ENCODE measurements at places on chromosomes 3 and 15.

- no peak for DNase-seq
These were observed 68.5 kb downstream of the KCNH8 start for GRCh38 chr3:19216669-19217337.

DNA sequence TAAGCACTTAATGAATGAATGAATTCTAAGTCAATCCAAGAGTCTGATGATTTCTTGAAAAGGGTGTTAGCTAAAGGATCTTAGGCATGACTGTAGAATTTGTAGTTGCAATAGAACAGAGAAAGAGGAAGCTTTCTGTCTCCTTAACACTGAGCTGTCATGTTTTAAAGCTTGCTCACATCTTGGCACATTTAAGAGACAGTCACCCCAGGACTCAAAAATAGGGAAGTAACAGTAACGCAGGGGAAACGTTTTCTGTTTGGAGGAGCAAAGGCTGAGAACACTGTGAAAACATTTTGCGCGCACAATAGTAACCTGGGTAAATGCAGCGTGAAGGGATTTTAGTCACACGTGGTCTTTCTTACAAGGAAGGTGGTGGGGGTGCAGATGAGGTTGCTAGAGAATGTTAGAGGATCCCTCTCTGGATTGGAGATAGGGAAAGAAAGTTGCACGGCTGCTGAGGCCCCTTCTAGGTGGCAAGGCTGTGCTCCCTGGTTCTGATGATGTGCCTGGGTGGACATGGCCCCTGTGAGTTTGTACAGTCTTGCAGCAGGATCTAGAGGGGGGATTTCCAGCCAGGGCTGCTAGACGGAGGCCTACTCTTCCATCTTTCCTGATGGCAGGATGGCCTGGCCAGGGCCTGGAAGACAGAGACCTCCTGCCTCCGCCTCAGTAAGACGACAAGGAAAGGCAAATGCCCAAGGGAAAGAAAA is 12.0 kb downstream of the STARD5 start:
- no peak for DNase-seq

DNA sequence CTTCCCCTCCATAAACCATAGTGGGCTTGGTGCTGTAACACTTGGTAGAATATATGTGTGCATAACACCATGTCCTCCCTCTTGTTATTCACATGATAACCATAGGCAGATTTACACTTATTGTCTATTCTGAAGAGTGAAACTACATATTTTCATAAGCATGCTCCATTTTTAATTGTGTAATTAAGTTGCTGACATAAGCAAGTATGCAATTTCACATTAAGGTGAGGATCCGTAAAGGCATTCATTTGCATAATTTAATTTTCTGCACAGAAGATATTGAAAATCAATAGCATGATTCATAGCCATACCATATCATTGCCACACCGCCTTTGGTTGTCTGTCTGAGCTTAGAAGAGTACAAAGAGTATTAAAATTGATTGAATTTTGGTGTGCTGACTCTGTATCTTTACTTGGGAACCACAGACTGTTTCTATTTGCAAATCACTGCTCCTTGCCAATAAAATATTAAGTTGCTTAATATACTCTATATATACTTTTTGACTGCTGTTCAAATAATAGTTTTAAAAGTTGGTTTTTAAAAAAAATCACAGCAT is 182.4 kb downstream of the PTPRG start:
- DNase-seq, result no peak

DNA sequence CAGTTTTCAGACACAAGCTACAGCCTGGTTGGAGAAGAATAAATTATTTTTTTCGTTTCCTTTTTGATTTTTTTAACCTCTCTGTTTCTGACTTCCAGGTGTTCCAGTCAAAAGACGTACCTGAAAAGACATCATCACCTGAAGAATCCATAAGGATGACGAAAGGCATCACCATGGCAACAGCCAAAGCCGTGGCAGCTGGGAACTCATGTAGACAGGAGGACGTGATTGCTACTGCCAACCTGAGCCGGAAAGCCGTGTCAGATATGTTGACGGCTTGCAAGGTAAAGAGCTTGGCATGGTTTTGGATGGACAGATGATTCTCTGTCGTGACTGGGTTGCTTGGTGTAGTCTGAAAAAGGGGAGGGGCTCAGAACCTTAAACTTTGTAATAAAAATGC is 237.0 kb upstream of the TPM1 start:
- no peak for DNase-seq

DNA sequence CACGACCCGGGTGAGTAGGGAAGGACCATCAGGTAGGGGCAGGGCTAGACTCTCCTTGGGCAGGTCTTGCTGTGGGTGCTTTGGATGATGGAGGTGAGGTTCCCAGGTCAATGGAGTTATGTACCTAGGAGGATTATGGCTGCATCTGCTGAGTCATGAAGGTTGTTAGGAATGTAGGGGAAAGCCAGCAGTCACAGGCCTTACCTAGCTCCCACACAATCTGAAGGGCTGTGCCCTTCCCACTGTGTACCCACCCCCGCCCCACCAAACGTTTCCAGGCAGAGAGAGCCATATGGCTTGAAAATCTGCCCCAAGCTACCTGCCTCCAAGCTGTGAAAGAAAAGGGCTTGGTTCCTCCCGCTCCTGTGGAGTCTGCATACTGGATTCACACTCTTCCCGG is 573.4 kb upstream of the DPPA4 start:
- no peak for DNase-seq

DNA sequence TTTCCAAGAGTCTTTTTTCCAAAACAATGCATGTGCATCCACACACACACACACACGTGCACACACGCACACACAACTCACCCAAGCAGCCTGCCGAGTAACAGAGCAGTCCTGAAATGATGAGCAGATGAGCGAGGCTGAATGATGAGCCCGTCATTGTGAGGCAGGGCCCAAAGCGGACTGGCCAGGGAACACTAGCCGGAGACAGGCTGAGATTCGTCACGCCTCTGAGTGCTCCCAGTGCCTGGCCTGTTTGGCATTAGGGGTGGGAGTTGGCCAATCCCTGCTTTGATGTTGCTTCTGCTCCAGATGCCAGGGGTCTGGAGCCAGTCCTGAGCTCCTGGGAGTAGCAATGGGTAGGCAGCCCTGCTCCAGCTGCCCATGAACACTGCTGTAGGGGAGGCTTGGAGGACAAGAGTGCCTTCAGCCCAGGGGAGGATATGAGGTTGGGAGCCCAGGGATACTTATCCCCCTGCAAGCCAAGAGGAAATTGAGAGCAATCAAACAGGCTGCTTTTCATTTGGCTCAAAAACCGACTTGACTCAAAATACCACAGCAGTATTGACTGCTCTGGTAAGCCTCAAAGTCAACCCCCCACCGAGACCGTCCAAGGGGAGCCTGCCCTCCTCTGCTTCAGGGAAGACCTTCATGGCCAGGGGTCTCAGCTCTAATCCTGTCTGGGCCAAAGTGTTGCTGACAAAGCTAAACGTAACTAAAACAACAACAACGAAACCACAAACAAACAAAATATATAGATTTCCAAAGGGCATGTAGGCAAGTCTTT is 22.9 kb downstream of the COLQ start:
- DNase-seq, result no peak

DNA sequence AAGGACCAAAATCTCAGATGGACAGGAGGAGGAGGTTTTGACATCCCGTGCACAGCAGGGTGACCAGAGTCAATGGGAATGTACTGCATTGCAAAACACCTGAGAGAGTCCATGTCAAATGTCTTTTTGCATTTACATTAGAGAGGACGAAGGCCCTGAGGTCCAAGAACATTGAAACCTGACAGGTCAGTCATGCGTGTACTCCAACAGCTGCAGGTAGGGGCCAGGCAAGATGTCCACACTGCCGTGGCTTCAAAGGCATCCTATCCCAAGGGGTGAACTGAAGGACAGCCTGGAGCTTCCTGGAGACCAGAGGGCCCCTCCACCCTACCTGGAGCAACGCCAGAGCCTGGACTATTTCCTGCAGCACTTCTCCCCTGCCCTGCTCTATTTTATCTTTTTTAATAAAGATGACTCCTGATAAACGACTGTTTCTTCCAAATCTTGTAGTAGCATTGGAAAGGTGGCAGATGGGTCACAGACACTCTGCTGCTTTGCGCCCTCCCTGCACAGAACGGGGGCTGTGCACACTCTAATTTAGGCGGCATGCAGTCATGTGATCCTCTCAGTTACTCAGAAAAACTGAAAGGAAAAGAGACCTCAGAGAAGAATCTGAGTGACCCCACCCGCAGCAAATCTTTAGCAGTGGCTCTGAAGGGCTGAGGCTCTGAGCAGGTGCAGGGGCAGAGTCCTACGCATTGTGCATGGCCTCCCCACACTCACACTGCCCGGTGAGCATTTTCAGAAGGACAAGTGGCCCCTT is 68.2 kb downstream of the HMCES start:
- DNase-seq, result no peak

DNA sequence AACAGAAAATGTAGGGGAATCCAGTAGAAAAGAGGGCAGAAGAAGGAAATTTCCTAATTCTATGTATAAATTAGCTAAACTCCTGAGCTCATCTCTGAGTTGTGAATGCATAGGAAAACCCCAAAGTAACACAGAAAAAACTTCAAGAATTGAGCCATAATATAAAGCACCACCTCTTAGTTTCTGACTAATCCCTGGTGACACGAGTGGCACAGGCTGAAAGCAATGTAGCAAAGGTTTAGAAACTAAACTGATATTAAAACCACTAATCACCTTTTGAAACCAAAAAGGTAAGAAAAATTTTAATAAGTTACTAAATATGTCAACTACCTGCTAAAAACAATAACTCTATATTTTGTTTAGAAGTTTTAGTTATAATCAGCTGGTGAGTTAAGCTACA is 255.6 kb upstream of the NECTIN3 start:
- DNase-seq, result no peak

DNA sequence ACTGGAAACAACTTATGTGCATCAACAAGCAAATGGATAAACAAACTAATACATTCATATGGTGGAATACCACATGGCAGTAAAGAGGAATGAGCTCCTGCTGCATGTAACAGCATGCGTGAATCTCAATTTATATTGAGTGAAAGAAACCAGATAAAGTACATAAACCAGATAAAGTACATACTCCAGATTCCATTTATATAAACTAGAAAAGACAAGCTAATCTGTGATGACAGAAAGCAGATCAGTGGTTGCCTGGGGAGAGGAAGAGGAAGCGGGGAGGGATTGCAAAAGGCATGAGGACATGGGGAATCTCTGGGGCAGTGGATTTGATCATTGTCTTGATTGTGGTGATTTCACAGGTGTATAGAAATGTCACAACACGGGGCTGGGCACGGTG is 34.2 kb downstream of the LIMD1 start:
- no peak for DNase-seq

GRCh38 chr3:188390343-188390718 is 236.4 kb downstream of the LPP start:
- DNase-seq, result no peak

DNA sequence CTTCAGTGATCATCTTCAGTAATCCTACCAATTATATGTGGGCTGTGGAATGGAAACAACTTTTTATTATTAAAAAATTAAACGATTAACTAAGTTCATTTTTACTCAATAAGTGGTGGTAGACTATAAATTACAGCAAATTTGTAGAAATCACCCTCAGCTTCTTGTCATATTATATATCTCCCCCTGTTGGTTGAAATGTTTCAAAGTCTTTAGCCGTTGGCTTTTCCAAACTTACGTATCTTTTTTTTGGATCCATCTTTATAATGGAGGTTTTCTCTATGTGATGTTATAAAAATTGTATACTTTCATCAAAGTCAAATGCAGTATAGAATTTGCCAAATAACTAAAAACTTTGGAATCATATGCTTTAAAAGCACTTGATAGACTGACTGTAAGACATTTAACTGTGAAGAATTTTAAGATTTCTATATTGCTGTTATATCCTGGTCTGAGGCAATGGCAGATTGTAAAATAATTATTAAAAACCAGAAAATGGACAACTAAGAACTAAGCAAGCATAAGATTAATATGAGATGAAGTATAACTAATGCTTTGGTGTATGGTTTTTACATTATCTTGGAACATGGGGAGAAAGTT is 44.7 kb downstream of the ATP11B start:
- no peak for DNase-seq

DNA sequence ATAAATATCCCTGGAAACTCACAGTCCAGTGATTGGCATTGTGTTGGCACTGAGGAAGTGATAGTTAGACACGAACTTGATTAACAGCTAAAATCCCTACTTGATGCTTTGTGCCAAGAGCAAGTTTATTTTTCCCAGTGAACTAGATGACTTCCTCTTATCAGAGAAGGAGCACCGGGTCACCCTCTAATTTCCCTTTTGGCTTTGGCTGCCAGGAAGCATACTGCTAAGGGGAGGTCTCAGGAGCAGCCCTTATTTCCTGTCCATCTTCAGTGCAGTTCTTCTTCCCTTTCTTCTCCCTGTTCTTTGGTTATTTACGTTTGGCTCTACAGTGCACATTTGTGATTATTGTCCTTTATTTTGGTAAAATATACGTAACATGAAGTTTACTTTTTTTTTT is 13.0 kb downstream of the FBLN2 start:
- DNase-seq, result no peak

- no peak for DNase-seq
These were observed 131.0 kb upstream of the PLXNA1 start for GRCh38 chr3:126851934-126852333.

- DNase-seq, result no peak
These were observed 103.7 kb upstream of the TLE3 start for GRCh38 chr15:70201425-70201775.

DNA sequence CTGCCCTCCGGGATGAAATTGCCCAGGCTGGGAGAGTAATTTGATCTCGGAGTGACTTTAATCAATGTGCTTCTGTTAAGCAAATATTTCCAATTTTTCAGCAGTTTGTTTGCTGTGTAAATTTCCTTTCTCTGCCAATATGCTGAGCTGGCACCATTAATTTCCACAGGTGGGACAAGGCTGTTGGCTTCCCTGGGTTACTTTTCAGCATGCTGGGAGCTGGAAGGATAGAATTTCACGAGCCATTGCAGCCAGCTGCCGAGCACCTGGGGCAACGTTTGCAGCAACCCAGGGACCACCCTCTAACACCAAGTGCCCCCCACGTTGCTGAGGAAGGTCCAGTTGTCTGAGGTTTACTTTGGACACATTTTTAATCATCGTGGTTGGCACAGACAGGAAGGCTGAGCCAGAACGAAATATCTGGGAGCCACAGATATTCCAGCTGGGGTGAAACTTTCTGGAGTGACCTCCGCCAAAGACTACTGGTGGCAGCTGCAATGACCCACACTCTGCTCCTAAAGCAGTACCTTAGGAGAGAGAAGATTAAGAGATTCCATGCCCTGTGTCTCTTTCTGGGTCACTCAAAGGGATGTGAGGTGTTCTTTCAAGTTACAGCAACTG is 293.3 kb upstream of the RGMA start:
- DNase-seq, result no peak

GRCh38 chr3:75272691-75273090 is 391.4 kb upstream of the FRG2C start:
- DNase-seq, result no peak

- DNase-seq, result no peak
These were observed 4.4 kb downstream of the LAMP3 start for GRCh38 chr3:183158113-183158512.

GRCh38 chr15:35663956-35664355 is 118.0 kb upstream of the DPH6 start:
- DNase-seq, result no peak

GRCh38 chr3:299590-300301 is 103.2 kb downstream of the CHL1 start:
- DNase-seq, result no peak

Measured in CD4-positive, alpha-beta T cell treated with Interleukin-6 for 4 hours (primary cell).